Omental fat pad (tissue), 4 donors: ENCODE measurements at places on chromosomes 3 and 15. TPM values are rescaled to one million over a fixed set of nuclear protein-coding genes. Genes with fewer than 3 reads are reported as not detected.

The WDR49 gene
- 3.2 TPM for total RNA-seq

The LMAN1L gene
- total RNA-seq = not detected

The CTXND1 gene
- not detected for total RNA-seq

The LMLN gene
- 3.5 TPM for total RNA-seq

The CTDSPL gene
- total RNA-seq = 38.0 TPM

The DGKG gene
- total RNA-seq = 2.4 TPM

The HIGD2B gene
- not detected for total RNA-seq

The ENTPD3 gene
- total RNA-seq = 6.0 TPM

The WDR48 gene
- 24.1 TPM for total RNA-seq

The CCDC39 gene
- total RNA-seq = 0.38 TPM

The LIPH gene
- not detected for total RNA-seq

The MUSTN1 gene
- total RNA-seq = 34.7 TPM

The CFAP91 gene
- 2.3 TPM for total RNA-seq

The PTPN23 gene
- 43.7 TPM for total RNA-seq

The RASGRP1 gene
- total RNA-seq = 1.8 TPM

The ABHD5 gene
- 176 TPM for total RNA-seq

The ITIH1 gene
- total RNA-seq = not detected

The ZFAND6 gene
- total RNA-seq = 151 TPM

The PRSS50 gene
- total RNA-seq = not detected

The SLC24A5 gene
- not detected for total RNA-seq

The FBXL22 gene
- 0.56 TPM for total RNA-seq

The FMN1 gene
- 35.5 TPM for total RNA-seq

The ABHD14A gene
- total RNA-seq = 19.0 TPM

The ADIPOQ gene
- total RNA-seq = 321 TPM

The WDR93 gene
- 0.36 TPM for total RNA-seq

The NMNAT3 gene
- 9.5 TPM for total RNA-seq

The FETUB gene
- total RNA-seq = not detected
